Cardiac muscle cell (in vitro differentiated cells and primary cell): ENCODE measurements at places on chromosomes 3 and 15. TPM values are rescaled to one million over a fixed set of nuclear protein-coding genes. Genes with fewer than 3 reads are reported as not detected.

- no peaks in the 10 kb centered on the region for H3K36me3 ChIP-seq
- H3K4me3 ChIP-seq: no peak overlapping the region
- DNase-seq: no peak
- H3K27me3 ChIP-seq: peaks cover 100% of the 10 kb centered on the region
These were observed 2.1 kb downstream of the ZIC4 start for GRCh38 chr3:147404000-147404799.

PPM1M gene
- 10.7 and 16.1 TPM in 2 replicates for polyA plus RNA-seq

GRCh38 chr3:45642731-45643152 is 46.5 kb upstream of the SACM1L start:
- peak; percentile 50 for DNase-seq
- no peaks in the 10 kb centered on the region for H3K27me3 ChIP-seq
- H3K4me1 ChIP-seq: peaks cover 18% of the 10 kb centered on the region

DNA sequence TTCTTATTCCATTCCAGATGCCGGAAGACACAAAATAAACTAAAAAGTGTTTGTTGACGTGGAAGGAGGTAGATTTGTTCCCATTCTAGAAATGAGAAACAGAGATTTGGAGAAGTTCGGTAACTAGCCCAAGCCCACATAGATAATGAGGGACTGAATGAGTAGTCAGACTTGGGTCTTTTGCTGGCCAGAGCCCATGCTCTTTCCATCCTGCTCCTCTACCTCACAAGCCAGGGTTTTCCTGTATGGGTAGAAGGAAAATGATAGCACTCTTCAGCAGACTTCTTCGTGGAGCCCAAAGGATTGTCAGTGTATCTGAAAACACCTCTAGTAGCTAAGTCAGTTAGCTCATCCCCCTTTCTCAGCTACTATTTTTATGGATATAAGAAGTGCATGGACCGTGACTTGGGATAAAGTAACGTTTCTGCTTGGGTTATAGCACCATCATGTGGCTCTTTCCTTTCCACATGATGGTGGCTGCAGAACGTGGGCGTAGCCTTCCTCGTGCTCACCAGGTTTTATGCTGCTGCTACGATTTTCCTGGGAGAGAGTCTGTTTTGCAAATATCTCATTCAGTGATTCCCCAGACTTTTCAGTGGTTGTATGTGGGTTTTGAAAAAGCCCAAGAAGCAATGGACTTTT is 84.6 kb downstream of the DGKG start:
- H3K4me3 ChIP-seq: no peak overlapping the region
- no peaks in the 10 kb centered on the region for H3K27me3 ChIP-seq
- peaks cover 4% of the 10 kb centered on the region for H3K4me1 ChIP-seq
- no peaks in the 10 kb centered on the region for H3K36me3 ChIP-seq
- no peak overlapping the region for H3K27ac ChIP-seq

GRCh38 chr3:188156056-188156455 is 2.1 kb downstream of the LPP start:
- no peak overlapping the region for H3K4me3 ChIP-seq
- DNase-seq: no peak
- no peak overlapping the region for H3K27ac ChIP-seq
- H3K36me3 ChIP-seq: no peaks in the 10 kb centered on the region

XCR1 gene
- not detected in 2 replicates for polyA plus RNA-seq

DNA sequence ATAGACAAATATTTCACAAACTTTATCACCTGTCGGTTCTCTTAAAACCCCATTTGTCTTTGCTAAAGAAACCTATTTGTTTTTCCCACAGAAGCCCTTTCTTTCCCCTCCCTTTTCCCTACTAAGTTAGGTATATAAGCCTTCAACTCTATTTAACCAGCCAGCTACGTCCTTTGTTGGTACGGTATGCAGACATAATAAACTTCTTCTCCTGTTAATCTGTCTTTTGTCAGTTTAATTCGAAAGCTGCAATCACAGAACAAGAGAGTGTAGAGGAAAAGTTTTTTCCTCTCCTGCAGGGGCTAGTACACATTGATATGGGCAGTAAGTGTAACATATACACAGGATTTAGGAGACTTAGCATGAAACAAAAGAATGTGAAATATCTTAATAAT is 21.9 kb upstream of the C15orf39 start:
- H3K4me1 ChIP-seq: peaks cover 49% of the 10 kb centered on the region
- H3K4me3 ChIP-seq: no peak overlapping the region
- H3K27me3 ChIP-seq: no peaks in the 10 kb centered on the region
- peak overlapping the region; percentile 95 for H3K27ac ChIP-seq

DNA sequence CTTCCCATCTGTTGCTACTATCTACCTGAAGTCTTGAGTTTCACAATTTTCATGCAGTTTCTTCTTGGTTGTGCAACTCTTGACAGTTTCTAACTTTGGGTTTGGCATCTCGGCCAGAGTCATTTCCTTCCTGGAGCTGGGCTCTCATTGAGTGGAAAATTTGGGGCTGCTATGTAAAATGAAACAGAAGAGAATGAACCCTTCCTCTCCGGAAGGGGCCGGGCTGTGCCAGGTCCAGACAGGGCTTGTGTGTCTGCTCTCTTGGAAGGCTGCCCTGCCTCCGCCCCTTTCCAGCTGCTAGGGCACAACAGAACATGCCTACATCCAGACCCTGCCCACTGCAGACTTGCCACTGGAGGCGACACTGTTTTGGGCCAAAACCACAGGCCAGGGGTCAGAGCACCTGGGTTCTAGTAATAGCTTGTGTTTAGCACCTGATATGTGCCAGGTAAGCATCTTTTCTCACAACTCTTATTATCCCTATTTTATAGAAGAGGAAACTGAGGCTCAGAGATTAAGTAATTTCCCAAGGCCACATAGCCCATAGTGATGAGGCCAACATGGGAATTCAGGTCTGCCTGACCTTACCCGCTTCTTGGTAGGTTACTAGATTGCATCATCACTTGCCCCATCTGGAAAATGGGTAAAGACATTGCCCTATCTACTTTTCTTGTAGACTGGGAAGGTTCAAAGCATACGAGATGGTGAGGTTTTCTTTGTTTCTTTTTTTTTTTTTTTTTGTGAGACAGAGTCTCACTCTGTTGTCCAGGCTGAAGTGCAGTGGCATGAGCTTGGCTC is 25.0 kb downstream of the IRAK2 start:
- no peaks in the 10 kb centered on the region for H3K36me3 ChIP-seq
- no peak overlapping the region for H3K27ac ChIP-seq
- no peaks in the 10 kb centered on the region for H3K27me3 ChIP-seq
- peaks cover 13% of the 10 kb centered on the region for H3K4me1 ChIP-seq

UBL7 gene
- polyA plus RNA-seq: 130 and 135 TPM in 2 replicates

- peak overlapping the region; percentile 48 for H3K27ac ChIP-seq
- no peak for DNase-seq
- H3K36me3 ChIP-seq: peaks cover 51% of the 10 kb centered on the region
- no peaks in the 10 kb centered on the region for H3K27me3 ChIP-seq
- no peak overlapping the region for H3K4me3 ChIP-seq
These were observed 21.9 kb downstream of the IDH3A start for GRCh38 chr15:78170848-78171773.

GOLGA8Q gene
- polyA plus RNA-seq: 0.48 TPM in 1 of 2 replicates, not detected in the other

- H3K27ac ChIP-seq: peak overlapping the region; percentile 86
- no peaks in the 10 kb centered on the region for H3K36me3 ChIP-seq
- peak; percentile 49 for DNase-seq
- peak overlapping the region; percentile 95 for H3K4me3 ChIP-seq
These were observed 866 bp downstream of the TNIK start for GRCh38 chr3:171459137-171459941.

GRCh38 chr3:193865339-193865738 is 270.6 kb upstream of the HES1 start:
- H3K27ac ChIP-seq: no peak overlapping the region
- DNase-seq: no peak
- H3K27me3 ChIP-seq: peaks cover 14% of the 10 kb centered on the region
- H3K4me3 ChIP-seq: no peak overlapping the region

GRCh38 chr3:127825756-127826155 is 3.4 kb upstream of the MGLL start:
- H3K4me3 ChIP-seq: no peak overlapping the region
- H3K27me3 ChIP-seq: peaks cover 49% of the 10 kb centered on the region
- no peak overlapping the region for H3K27ac ChIP-seq
- H3K4me1 ChIP-seq: no peaks in the 10 kb centered on the region

DNA sequence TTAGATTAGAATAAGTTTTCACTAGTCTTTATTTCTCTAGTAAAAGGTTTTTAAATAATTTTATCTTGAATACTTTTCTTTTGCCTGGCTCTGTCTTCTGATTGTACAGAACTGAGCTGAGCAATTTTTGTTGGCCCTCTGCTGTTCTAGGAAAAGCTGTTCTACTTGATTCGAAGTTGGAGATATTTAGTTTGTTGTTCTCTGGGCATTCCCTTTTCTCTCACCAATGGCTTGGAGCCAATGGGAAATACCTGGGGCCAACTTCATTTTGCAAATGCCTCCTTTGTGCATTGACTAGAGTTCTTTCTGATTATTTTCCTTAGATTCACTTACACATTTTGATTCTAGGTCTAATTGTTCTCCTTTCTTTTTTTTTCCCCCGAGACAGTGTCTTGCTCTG is 16.5 kb downstream of the ABHD5 start:
- no peak overlapping the region for H3K4me3 ChIP-seq
- H3K27me3 ChIP-seq: no peaks in the 10 kb centered on the region
- no peak for DNase-seq
- H3K36me3 ChIP-seq: peaks cover 1% of the 10 kb centered on the region
- no peak overlapping the region for H3K27ac ChIP-seq
- H3K4me1 ChIP-seq: no peaks in the 10 kb centered on the region

DNA sequence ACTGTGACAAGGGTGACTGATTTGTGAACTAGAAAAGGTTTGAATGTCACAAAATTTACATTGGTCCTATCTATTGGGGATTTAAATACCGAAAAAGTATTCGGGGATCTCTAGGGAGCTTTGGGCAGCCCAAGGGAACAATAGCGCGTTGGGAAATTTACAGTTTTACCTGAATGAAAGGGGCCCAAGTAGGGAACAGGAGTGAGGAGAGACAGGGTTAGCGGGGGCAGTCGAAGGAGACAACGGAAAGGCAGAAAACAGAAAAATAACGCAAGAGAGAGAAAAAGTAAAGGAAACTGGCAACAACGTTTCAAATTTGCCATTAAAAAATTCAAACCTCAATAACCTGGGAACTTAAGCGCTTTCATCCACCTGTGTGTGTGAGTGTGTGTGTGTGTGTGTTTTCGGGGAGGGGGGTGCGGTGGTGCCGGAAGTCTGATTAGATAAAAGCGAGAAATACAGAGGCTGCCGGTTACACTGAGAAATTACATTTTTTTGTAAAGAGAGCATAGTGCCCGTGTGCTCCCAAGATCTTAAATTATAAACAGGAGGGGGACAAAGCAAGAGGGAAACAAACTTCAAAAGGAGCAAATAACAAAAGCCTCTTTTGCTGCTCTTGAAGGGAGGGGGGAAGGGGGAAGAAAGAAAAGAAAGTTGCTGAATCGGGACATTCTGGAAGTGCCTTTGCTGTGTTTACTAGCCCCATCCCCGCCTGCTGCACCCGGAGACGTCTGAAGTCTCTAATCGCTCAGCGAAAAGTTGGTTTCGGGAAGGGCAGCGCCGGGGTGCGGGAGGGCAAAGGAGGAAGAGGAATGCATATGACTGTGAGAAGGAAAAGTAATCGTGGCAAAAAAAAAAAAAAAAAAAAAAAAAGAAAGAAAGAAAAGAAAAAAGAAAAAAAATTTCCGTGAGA is 721 bp upstream of the ZIC1 start:
- H3K27ac ChIP-seq: no peak overlapping the region
- no peaks in the 10 kb centered on the region for H3K36me3 ChIP-seq
- H3K4me3 ChIP-seq: no peak overlapping the region
- DNase-seq: no peak

- no peaks in the 10 kb centered on the region for H3K4me1 ChIP-seq
- H3K4me3 ChIP-seq: no peak overlapping the region
- no peak overlapping the region for H3K27ac ChIP-seq
- H3K36me3 ChIP-seq: no peaks in the 10 kb centered on the region
These were observed 214.4 kb downstream of the THSD4 start for GRCh38 chr15:71329497-71330260.

EEF1AKMT4 gene
- 5.1 and 10.6 TPM in 2 replicates for polyA plus RNA-seq

- no peak for DNase-seq
- no peak overlapping the region for H3K4me3 ChIP-seq
- H3K27me3 ChIP-seq: no peaks in the 10 kb centered on the region
- no peaks in the 10 kb centered on the region for H3K4me1 ChIP-seq
- H3K36me3 ChIP-seq: no peaks in the 10 kb centered on the region
These were observed 165.8 kb downstream of the VPS8 start for GRCh38 chr3:184977796-184978195.

GRCh38 chr3:64229903-64230302 is 4.6 kb upstream of the PRICKLE2 start:
- H3K36me3 ChIP-seq: no peaks in the 10 kb centered on the region
- DNase-seq: peak; percentile 38
- H3K4me3 ChIP-seq: no peak overlapping the region
- H3K27ac ChIP-seq: peak overlapping the region; percentile 52
- peaks cover 7% of the 10 kb centered on the region for H3K4me1 ChIP-seq
- no peaks in the 10 kb centered on the region for H3K27me3 ChIP-seq
